ENCODE measurements at places on chromosomes 3 and 15. TPM values are rescaled to one million over a fixed set of nuclear protein-coding genes. Genes with fewer than 3 reads are reported as not detected.

Gene EDC3
- polyA plus RNA-seq, result 40.4 TPM

Gene B3GNT5
- 28.4 TPM for polyA plus RNA-seq

Gene TEX55
- polyA plus RNA-seq, result not detected

Gene FEM1B
- polyA plus RNA-seq, result 61.5 TPM

Gene PPM1L
- polyA plus RNA-seq, result 7.2 TPM

Gene SEC62
- 184 TPM for polyA plus RNA-seq

Gene LMAN1L
- polyA plus RNA-seq, result not detected

GRCh38 chr15:81849289-81849688, 196.5 kb downstream of the MEX3B start:
- DNase-seq, result no peak

DNA sequence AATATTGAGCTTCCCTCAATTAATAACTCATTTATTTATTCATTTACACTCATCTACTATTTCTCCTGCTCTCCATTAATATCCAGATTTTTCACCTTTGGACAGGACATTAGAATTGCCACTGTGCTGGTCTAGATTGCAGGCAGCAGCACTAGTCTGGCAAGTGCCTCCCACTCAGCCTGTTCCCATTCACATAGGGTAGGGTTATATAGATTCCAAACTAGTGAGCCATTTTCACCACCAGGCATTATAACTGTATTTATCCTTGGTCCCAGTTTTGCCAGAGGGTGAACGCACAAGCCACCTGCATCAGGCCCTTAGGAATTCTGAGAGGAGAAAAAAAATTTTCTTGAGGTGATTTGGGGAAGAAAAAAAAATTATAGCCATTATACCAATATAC, 44.5 kb downstream of the ANAPC13 start:
- DNase-seq, result no peak

- DNase-seq, result no peak
Measured at GRCh38 chr3:59270209-59270608, 220.4 kb upstream of the CFAP20DC start.

DNA sequence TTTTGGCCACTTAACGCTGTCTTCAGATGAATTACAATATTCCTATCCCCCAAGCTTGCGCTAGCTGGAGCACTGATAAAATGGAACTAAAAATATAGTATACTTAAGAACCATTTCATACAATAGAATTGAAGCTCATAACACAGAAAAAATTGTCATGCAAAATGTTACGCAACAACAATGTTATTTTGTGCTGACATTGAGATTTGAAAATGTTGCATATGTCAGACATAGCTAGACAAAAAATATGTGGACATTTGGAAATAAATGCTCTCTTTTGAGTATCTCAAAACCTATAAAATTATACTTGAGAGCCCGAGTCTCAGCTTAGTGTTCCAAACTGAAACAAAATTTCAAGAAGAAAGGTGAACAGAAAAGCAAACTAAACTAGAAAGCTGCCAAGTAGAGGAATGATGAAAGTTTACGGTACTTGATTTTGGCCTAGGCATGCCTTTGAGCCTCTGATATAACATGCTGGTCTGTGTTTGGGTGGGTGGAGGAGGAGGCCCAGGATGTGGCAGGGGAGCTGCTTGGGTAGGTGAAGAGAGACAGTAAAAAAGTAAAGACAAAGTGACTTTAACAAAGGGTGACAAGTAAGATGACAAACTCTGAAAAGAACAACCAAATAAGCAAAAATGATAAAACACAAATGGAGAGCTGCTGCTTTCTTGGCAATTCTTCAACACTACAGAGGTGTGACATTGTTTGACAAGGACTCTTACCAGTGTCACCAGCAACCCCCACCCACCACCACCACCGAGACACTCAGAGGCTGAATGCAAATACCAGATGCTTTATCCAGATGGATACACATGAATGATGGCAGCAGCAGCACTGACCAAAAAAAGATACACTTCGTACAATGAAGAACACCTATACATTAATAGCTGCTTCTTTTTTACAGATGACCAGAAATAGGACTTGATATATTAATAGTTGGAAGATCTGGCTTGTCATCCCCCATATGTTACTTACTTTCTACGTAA, 129.3 kb upstream of the FEZF2 start:
- no peak for DNase-seq

DNA sequence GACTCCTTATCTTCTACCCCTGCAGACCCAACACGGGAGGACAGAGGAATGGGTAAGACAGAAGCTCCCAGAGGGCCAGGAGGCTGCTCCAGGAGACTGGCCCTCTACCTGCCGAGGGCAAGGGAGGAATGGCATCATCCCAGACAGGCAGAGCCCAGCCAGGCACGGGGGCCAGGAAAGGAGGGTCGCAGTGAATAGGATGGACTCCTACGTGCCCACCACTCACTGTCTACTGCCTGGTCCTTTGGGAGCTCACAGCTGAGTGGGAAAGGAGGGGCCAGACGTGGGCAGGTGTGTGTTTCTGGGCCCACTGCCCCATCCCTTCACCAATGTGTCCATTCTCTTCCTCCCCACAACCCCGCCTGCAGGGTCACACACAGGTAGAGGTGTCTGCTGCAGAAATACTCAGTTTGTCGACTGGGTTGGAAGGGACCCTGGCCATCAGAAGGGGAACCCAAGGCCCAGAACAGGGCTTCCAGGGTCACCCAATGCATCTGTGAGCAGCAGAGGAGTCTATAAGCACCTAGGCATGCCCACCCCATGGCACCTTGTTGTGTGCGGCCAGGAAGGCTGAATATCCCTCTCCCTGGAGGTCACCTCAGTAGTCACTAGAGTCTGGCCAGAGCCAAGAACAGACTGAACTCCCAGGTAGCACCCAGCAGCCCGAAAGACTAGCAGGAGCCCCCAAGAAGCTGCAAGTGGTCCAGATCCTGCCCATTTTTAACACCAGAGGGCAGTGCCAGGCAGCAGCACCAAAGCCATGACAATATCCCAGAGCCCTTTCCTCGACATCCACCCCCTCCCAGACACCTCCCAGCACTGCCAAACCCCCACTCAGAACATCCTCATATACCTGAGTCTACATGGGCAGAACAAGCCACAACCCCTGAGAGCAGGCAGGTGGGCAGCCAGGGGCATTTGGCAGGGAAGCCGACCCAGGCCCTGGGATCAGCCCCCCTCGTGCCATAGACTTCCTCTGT, 24.0 kb downstream of the TKT start:
- DNase-seq, result no peak

DNA sequence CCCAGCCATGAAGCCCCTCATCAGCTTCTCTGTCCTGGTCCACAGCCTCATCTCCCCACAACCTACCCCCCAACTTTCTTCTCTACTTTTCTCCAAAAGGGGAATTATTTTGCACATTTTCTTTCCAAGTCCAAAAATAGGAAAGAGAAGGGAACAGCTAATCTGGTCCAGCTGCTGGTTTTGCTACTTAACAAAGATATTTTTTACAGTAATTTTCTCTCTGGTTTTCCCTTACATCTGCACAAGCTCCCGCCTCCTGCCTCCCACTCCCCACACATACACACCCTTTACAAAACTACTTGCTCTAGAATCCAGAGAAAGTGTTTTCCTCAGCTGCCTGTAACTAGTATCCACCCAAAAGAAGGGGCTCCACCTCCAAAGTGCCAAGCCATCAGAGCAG, 177.2 kb downstream of the POLR2M start:
- DNase-seq, result no peak

- DNase-seq, result no peak
Measured at GRCh38 chr15:32643907-32644445, 2.5 kb downstream of the SCG5 start.

DNA sequence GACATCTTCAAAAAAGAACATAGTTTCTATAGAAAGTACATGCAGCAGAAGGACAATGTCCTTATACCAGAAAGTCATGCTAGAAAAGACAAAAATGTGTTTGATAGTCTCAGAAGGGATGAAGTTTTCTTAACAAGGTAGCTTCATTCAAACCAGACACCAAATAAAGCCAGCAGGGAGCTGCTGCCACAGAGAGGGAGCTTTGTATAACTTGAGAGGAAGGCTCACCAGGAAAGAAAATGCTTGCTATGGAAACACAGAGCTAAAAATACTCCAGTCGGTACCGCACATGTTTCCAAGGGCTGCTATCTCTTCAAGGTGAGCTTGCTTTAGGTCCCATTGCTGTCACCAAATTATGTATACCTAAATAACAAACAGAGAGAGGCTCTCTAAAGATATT, 1074.8 kb upstream of the ALCAM start:
- no peak for DNase-seq

- no peak for DNase-seq
Measured at GRCh38 chr3:184910664-184911063, 98.7 kb downstream of the VPS8 start.

- no peak for DNase-seq
Measured at GRCh38 chr15:38614621-38615020, 50.0 kb upstream of the RASGRP1 start.

GRCh38 chr3:192062186-192062585, 601.2 kb downstream of the PYDC2 start:
- DNase-seq, result no peak

DNA sequence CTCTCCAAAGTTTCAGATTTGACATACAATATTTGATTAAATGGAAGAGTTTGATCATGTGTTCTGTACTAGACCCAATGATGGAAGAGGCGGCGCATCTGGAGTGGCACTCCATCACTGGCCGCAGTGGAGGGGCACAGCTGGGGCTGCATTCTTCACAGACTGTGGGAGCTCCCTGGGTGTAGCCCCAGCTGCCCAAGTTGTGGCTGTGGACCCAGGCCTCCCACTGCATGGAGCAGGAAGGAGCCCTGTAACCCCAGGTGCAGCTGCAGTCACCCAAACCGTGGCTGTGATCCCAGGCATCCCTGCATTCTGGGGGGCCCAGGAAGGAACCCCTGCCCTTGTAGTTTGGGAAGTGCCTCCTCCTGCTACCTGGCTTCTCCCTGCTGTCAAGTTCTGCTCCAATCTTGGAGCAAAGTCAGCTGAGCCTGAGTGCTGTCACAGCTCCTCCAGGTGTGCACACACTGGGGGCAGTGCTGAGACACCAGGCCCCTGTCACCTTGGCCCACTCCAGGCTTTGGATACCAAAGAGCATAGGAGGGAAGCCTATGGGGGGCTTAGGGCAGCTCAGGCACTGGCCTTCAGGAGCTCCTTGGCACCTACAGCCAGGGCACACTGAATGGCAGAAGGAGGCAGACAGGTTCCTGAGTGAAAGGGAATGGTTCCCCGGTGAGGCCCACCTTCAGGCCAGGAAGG, 651.9 kb upstream of the BCHE start:
- no peak for DNase-seq

GRCh38 chr3:86782866-86783265, 208.1 kb downstream of the VGLL3 start:
- no peak for DNase-seq

DNA sequence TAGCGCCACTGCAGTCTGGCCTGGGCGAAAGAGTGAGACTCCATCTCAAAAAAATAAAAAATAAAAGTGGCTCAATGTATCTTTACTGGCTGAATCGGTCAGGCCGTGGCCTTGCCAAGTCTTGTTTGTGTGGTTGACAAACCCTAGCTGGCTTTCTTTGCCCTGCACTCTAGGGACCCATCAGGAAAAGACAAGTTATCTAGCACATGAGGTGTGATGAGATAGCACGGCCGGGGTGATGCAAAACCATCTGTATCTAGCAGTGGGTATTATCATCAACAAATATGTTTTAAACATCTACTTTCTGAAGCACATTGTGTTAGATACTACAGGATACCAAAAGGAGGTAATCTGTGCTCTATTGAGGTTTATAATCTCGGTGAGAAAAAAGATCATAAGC, 3.9 kb upstream of the DPP8 start:
- no peak for DNase-seq

DNA sequence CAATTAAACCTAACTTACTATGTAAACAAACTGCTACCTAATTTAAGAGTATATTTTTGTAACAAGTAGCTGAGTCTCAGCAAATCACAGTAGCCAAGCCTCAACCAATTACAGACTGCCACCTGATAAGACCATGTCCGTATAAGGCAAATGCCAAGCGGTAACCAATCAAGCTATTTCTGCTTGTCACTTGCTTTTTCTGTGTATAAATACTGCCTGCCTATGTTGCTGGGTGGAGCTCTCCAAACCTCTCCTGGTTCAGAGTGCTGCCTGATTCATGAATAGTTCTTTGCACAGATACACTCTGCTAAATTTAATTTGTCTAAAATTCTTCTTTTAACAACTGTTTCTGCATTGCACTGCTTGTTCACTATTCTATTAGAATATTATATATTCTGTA, 42.6 kb downstream of the ZNF148 start:
- no peak for DNase-seq

GRCh38 chr3:172520301-172520831, 2.9 kb downstream of the TNFSF10 start:
- no peak for DNase-seq

DNA sequence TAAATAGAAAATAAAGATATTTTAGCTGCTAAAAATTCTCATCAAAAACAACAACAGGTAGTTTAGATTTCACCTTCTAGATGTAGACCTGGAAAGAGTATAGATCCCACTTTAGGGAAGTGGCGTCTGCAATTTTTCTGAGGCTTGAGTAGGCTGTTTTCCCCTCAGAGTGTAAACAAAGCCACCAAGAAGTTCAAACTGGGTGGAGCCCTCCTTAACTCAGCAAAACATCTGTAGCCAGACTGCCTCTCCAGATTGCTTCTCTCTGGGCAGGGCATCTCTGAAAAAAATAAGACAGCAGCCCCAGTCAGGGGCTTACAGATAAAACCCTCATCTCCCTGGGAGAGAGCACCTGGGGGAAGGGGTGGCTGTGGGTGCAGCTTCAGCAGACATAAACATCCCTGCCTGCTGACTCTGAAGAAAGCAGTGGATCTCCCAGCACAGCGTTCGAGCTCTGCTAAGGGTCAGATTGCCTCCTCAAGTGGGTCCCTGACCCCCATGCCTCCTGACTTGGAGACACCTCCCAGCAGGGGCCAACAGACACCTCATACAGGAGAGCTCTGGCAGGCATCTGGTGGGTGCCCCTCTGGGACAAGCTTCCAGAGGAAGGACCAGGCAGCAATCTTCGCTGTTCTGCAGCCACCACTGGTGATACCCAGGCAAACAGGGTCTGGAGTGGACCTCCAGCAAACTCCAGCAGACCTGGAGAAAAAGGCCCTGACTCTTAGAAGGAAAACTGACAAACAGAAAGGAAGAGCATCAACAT, 259.6 kb downstream of the STXBP5L start:
- no peak for DNase-seq

GRCh38 chr15:45618813-45619212, 16.0 kb upstream of the SQOR start:
- no peak for DNase-seq
